ENCODE measurements at places on chromosomes 3 and 15.
A peak's percentile ranks its signal among the peaks of the same experiment; 100 is the strongest.

DNA sequence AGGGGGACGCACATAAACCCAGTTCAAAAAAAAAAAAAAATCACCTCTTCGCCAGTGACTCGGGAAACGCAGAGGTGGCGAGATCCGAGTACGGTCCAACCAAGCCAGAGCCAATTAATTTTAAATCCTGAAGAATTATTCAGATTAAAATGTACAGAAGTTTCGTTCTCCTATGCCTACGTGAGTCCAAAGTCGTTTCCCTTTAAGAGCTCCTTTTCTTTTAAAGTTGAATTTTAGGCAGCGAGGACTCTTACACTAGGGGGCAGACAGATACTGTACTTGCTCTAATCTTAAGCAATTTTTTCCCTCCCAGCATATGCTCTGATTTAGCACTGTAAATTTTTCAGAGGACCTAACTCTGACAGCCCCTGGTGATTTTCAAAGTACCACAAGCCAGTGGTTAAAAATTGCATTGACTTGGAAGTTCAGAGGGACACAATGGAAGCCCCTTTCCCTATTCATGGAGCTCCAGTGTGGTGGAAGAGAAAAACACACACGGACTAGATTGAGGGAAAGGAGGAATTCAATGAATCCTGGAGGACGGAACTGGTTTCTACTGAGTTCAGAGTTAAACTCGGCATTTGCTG, 3.3 kb upstream of the NR2F2 start:
- DNase-seq: peak; percentile 49

DNA sequence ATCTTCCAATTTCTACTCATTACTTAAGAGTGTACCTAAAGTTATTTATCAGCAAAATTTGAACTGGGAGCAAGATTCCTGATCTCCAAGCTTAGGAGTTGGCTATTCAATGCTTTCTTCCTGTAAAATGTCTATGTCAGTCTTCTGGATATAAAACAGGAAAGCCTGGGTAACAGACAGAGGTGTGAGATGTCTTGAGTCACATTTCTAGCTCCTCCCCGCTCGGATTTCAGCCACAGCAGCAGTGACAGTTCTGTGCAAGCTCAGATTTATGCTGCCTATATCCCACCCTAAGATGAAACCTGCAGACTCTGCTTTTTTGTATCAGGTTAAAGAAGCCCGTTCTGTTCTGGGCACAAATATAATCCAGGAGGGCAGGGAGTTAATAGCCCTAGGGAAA, 2.1 kb upstream of the ARMC8 start:
- DNase-seq: no peak

DNA sequence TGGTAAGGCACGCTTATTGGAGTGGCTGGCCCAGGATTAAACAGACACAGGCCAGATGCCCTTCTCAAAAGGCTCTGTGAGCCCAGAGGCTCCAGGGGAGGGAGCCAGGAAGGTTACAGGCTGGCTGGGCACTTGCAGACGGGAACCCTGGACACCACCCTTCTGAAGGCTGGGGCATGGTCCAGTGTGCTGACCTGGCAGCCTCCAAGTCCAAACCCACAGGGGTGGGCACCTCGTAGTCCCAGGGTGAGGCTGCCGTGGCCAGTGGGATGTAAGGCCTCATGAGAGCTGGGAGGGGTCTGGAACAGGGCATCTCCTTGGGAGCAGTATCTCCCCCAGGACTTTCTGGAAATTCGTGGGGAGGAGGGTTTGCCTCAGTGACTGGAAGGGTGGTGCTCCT, 19.6 kb downstream of the EFCC1 start:
- DNase-seq: no peak

DNA sequence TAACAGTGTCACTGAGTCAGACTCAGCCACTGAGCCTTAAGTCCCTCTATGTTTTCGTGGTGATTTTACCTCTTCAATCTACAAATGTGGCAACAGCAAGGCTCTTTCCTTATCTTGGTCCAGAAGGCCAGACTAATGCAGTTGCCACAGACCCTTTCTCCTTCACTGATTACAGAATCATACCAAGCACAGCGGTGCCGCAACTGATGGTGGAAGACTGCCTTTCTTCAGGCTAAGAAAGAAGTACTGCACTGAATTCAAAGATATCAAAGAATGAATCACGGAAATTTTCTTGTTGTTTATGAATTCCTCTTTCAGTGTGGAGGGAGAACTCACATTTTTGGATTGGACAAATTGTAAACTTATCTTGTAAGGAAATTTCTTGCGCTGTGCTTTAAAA, 18.6 kb downstream of the DCP1A start:
- no peak for DNase-seq

GRCh38 chr15:56719774-56720555, 13.3 kb downstream of the ZNF280D start:
- no peak for DNase-seq

GRCh38 chr15:34841262-34841725, 45.9 kb upstream of the ACTC1 start:
- DNase-seq: no peak

DNA sequence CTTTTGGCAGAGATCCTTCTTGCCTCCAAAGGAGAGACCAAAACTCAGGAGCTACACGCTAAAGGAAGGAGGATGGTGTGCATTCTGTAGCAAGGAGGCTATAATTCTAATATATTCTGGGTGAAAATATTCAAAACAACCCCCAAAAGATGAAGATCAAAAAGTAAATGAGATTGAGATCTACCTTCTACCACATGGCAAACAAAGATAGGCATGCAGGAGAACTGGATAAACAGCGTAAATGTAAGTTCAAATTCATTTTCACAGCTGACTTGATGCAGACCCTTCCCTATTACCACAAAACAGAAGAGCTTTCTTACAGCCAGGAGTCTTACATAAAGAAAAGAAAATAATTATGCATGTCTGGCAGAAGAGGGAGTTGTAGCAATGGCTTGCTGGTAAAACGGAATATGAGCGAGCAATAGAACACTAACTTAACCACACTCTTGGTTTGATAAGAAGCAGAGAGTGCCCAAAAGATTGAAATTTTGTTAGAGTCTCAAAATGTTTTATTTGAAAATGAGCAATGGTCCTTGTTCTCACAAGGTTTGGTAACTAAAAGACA, 272.7 kb downstream of the MECOM start:
- no peak for DNase-seq

DNA sequence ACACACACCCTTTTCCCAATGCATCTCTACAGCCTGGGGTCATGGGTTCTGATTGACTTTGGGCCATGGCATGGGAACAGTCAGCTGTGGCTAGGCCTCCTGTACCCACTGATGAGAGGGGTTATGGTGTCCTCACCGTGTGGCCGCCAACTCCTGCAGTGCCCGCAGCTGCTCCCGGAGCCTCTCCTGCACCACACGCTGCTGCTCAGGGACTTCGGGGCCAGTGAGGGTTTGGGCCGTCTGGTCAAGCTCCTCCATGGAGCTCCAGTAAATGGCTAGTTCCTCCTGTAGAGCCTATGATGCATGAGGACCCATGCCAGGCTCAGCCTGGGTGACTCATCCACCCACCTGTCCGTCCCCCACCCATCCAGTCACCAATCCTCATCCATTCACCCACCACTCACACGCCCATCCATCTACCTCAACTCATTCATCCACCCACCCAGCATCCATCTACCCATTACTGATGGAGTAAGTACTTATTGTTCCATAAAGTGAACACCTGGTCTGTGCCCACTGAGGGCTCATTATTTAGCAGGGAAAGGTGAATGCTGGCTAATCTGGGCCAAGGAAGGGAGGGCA, 21.6 kb downstream of the SPTBN5 start:
- no peak for DNase-seq

GRCh38 chr15:96322536-96323318, 7.8 kb upstream of the NR2F2 start:
- no peak for DNase-seq

GRCh38 chr3:192169332-192169915, 557.9 kb downstream of the FGF12 start:
- DNase-seq: no peak

GRCh38 chr3:58570851-58571250, 6.3 kb downstream of the FAM107A start:
- no peak for DNase-seq

- DNase-seq: no peak
Measured at GRCh38 chr3:47877290-47877689, 74.4 kb downstream of the DHX30 start.

GRCh38 chr15:90681480-90681879, 35.7 kb upstream of the BLM start:
- no peak for DNase-seq

- DNase-seq: no peak
Measured at GRCh38 chr3:127197300-127198189, 4.6 kb downstream of the PRR23E start.

- no peak for DNase-seq
Measured at GRCh38 chr15:100879464-100880138, at the start of gene ALDH1A3. TSS of gene ALDH1A3 (plus strand) at chr15:100879831. CDS start at chr15:100879908, 77 bp downstream.

- DNase-seq: no peak
Measured at GRCh38 chr3:110583373-110583935, 488.2 kb upstream of the NECTIN3 start.

DNA sequence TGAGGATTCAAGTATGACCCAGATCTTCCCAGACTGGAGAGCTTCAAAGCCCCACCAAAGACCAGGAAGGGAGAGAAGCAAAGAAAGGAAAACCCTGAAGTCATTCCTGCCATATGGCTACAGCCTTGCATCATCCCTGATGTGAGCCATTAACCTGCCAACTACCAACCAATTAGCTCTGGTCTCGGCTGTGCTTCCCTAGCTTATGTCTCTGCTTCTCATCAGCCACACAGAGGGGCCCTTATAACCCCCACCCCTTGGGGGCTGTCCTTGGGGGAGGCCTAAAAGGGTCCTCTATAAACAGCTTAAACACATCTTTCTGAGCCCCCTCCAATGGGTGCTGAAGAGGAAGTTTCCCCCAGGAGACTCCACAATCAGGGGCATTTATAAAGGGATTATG, 52.8 kb downstream of the NOX5 start:
- no peak for DNase-seq

DNA sequence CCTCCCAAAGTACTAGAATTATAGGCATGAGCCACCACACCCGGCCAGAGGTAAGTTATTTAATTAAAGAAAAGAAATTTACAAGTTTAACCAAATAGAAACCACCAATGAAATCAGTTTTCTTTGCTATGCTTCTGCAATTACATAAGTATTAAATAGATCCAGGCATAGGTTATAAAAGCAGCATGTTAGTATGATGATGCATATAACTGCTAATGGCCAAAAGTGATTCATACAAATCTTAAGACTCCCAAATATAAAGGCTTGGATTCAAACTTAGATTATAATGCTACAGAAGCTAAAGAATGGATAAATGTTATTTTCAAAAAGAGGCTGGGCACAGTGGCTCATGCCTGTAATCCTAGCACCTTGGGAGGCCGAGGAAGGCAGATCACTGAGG, 32.8 kb upstream of the HDC start:
- no peak for DNase-seq

DNA sequence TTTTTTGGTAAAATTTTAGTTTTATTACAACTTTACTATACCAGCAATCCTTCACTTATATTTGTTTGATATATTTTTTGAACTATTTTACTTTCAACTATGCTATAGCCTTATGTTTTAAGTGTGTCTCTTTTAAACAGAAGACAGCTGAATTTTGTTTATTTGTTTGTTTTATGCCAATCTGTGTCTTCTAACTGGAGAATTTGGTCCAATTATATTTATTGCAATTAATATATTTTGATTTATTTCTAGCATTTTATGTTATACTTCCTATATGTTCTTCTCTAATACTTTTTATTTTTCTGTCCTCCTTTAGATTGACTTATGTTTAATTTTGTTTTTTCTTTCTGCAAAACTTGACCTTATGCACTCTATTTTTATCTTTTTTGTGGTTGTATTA, 4.9 kb upstream of the MME start:
- DNase-seq: no peak

- DNase-seq: no peak
Measured at GRCh38 chr15:98937413-98938104, 70.0 kb downstream of the PGPEP1L start.

- DNase-seq: no peak
Measured at GRCh38 chr3:55588146-55588765, 101.2 kb upstream of the WNT5A start.

DNA sequence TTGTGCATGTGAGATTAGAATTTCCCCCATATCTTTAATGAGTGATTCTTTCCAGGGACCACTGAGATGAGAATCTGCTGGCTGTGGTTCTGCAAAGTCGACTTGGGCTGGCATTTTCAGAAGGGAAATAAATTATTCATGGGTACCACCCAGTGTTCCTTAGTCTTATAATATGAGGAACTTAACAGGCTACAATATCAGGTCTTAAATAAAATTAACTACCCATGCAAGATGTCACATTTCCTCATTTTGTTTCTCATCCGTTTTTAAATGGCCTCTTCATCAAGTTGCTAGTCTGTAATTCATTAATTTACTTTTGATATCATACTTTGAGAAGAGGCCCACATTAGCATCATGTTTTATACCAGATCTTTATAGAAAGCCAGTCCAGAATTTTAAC, 58.3 kb upstream of the SKOR1 start:
- DNase-seq: no peak

DNA sequence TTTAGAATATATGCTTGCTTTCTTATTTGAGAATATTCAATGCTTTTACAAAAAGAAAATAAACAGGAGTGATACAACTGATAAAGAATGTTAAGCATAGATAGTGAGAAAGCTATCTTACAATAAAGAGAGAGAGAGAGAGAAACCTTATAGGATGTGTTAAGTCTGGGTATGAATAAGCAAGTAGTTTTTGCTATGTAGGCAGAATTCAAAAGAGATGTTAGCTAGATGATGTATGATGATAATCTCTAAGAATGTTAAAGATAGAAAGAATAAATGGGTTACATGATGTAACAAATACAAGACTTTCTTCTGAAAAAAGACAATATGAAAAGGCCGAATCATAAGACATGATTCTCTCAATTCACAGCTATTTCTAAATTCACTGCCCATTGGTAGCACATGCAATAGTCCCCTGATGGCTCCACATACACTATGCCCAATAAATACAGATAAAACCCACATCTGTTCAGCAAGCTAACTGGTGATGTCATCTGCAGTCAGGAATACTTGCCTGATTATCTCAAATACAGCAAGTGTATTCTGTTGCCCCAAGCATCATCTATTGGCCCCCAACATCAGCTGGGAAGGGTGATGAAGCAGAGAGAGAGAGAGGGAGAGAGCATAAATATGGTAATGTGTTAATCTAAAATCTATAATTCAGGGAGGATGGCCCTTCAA, 169.2 kb upstream of the LYSMD4 start:
- DNase-seq: no peak

DNA sequence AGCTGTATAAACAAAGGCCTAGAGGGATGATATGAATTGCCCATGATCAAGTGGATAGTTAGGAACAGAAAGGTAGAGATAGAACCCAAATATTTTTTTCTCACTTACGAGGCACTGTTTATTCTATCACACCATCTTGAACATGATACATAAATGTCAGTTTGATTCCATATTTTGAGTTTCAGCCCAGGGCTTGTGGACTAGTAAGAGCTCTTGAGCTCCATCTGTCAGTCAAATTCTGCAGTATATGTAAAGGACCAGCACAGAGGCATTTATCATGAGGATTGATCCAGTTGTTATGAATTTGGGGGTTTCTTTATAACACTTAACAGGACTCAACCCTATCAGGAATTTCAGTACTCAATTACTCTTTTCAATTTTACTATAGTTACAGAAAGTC, 4.8 kb downstream of the SLC27A2 start:
- DNase-seq: no peak

GRCh38 chr3:55165278-55165677, 237.4 kb upstream of the LRTM1 start:
- no peak for DNase-seq
